Central memory CD8-positive, alpha-beta T cell (primary cell): ENCODE measurements at places on chromosomes 2 and 18.

GRCh38 chr2:40396124-40396523 lies 55.8 kb downstream of the SLC8A1 start:
- no peak for DNase-seq

GRCh38 chr2:20425371-20425881 lies 21.4 kb upstream of the RHOB start:
- DNase-seq = no peak

DNA sequence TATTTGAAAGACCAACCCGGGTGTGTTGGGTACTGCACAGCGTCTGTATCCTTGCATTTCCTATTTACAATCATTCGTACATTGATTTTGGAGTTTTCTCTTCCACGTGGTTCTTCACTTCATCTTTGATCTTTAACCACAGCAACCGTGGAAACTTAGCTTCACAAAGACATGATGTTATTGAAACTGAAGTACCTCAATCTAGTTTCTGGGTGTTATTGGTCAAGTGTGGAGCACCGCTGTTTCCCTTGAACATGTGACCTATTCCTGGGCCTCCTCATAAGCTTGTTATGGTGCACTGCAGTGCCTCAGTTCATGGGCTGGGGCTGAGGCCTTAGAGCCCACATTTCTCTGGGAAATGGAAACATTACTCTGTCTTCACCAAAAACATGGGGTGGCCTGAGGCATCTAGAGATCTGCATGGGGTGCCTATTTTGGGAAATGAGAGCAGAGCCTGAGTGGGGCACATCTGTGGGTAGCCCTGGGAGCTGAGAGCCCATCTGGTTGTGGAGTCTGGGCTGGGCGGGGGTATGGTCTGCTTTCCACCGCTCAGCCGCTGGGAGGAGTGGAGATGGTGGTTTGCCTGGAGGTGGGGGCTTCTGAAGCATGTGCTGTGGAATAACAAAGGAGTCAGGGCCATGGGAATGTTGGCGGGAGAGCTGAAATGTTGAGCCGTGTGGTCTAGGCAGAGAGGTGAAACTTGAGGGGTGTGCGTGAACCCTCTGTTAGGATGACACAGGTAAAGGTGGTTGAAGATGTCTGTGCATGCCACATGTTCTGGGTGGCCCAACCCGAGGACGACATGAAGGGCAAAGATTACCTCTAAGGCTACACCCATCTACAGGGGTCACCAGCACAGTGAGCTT lies 37.4 kb downstream of the ZNF236 start:
- no peak for DNase-seq

GRCh38 chr2:37357069-37357468 lies 12.6 kb downstream of the QPCT start:
- no peak for DNase-seq

- DNase-seq = no peak
These were observed 37.1 kb upstream of the LPIN1 start for GRCh38 chr2:11709293-11709692.

DNA sequence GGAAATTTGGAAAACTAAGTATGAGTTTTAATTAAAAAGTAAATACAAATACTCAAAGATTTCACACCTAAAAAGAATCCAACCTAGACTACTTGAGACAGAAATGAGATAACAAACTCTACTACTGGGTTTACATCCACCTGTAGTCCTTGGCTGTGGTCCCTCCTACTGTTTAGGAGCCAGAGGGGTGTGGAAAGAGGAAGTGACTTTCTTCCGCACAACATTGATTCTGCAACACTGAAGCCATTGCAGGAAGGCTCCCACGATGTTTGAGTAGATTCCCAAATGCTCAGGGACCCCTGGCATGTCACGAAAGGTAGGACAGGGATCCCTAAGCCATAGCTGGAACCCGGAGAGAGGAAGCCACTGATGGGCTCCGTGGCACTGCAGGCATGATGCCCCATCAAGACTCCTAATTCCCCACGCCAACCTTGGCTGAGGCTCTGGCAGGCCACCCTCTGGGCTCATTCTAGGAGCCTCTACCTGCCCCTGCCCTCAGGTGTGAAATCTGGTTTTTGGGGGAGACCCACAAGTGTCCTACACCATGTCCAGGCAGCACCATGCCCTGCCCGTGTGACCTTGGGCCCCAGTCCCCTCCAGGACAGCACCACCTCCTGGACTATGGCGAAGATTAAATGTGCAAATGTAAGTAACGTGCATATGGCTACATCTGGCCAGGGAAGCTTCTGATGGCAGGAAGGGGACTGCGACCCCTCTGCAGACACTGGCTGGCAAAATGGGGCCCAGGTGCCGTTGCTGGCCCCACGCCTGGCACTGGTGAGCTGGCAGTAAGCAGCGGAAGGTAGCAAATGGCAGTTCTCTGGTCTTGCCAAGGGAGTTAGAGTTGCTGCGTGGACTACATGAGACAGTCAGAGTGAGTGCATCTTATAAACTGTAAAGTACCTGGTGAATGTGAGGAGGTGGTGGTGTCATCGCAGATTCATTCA lies 38.2 kb upstream of the MAL start:
- no peak for DNase-seq

- no peak for DNase-seq
These were observed 1140.4 kb downstream of the LRP1B start for GRCh38 chr2:140990416-140990815.

DNA sequence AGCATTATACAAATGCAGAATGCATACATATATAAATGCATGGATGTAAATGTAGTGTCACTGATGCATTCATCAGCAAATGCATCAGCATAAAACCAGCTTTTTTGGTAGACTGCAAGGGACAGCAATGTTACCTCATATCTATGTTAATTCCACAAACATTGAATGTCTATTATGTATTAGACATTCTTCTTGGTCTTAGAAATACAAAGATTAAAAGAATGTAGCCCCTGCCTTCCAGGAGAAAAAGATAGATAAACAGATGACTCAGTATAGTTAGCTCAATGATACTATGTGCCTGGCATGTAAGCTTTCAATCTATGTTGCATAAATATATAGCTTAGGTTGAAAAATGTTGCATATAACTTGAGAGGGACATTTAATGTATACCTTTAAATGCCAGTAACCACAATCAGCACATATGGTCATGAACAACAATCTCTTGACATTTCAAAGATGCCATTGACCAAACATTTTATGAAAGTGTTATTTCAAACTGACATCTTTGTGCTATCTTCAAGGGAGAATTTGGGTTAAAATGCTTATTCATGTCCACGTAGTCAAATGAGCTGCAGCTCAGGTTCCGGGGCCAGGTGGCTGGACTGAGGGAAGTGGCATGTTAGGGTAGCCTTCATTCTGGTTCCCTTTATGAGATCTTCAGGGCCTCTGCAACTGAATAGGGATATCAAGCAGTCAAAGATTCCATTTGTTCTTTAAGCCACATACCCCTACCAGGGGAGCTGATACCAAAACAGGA lies 45.2 kb upstream of the GCG start:
- DNase-seq = no peak

- DNase-seq = no peak
These were observed 159.4 kb downstream of the ACTR3 start for GRCh38 chr2:114049280-114049679.

- DNase-seq = no peak
These were observed 437.9 kb downstream of the TXNL1 start for GRCh38 chr18:56200381-56200911.

GRCh38 chr18:58114766-58115165 lies 70.7 kb downstream of the NEDD4L start:
- no peak for DNase-seq

DNA sequence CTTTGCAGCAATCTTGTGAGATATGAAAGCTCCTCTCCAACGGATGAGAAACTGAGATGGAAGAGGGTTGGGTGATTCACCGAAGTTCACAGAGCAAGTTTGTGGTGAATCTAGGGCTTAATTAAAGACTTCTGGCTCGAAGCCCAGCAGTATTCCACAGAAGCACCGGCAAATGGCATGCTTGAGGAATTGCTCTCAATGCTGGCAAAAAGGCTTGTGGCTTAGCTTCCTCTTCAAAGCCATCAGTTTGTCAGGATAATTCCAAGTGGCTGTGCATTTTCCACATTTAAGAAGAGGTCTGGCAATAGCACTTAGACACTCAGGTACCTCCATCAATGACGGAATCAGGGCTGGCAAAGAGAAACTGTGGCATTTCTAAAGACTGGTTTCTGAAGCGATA lies 98.7 kb upstream of the SLC66A3 start:
- DNase-seq = no peak
